ENCODE measurements at places on chromosomes 6 and 20.

DNA sequence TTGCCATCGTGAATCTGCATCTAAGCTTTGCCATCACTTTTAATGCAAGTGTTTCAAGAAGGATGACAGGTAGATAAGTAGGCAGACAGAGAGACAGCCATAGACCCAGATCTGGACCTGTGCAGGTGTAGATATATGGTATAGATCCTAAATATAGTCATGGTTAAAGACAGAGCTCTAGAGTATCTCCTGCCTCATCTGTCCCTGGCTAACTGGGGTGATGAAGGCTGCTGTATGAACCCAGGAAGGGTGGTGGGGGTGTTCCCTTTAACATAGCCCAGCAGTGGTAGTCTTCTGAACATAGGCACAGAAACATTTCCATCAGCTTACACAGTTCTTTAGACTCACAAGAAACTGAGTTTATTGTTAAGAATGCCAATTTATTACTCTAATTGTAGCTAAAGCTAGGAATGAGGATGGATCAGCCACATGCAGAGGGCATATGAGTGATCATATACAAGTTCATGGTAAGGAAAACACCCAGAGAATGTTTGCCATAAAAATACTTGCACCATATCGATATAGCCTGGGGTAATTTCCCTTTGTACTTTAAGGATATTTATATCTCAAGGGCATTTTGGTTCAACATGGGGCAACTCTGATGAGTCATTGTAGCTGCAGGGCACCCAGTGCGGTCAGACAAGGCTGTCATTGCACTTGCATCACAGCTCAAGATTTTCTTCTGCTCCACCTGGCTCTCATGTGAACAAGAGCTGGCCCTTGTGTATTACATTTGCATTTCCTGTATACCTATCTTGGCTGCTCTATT, 587.2 kb downstream of the EPM2A start:
- no peak for DNase-seq

GRCh38 chr6:112029045-112029822, 24.7 kb upstream of the CCN6 start:
- no peak for DNase-seq

- no peak for DNase-seq
Observed at GRCh38 chr20:44696315-44696714, 18.9 kb upstream of the CCN5 start.

GRCh38 chr6:45626087-45626891, 248.6 kb upstream of the SUPT3H start:
- no peak for DNase-seq

DNA sequence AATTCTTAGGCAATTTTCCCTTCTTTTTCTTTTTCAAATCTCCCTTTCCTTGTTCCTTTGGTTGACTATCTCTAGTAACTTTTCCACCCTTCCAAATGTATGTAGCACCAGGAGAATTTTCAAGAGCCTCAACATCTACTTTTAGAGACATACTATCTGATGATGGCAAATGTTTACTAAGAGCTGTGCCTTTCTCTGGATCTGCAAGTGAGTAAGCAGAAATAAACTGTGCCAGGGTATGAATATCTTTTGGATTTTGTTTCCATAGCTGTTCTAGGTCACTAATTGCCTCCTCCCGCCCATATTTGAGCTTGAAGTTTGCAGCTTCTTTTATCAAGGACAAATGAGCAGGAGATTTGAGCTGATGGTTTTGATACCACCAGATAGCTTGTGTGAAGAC, 69.5 kb downstream of the GTF2H5 start:
- DNase-seq: no peak

GRCh38 chr6:33419580-33420490, at the start of gene SYNGAP1:
SYNGAP1 (plus strand) TSS chr6:33420065; CDS start chr6:33420265, 200 bp downstream.
- no peak for DNase-seq

- no peak for DNase-seq
Observed at GRCh38 chr6:50698546-50698945, 14.8 kb upstream of the TFAP2D start.

GRCh38 chr6:42378125-42378524, 73.6 kb downstream of the TRERF1 start:
- DNase-seq: no peak

DNA sequence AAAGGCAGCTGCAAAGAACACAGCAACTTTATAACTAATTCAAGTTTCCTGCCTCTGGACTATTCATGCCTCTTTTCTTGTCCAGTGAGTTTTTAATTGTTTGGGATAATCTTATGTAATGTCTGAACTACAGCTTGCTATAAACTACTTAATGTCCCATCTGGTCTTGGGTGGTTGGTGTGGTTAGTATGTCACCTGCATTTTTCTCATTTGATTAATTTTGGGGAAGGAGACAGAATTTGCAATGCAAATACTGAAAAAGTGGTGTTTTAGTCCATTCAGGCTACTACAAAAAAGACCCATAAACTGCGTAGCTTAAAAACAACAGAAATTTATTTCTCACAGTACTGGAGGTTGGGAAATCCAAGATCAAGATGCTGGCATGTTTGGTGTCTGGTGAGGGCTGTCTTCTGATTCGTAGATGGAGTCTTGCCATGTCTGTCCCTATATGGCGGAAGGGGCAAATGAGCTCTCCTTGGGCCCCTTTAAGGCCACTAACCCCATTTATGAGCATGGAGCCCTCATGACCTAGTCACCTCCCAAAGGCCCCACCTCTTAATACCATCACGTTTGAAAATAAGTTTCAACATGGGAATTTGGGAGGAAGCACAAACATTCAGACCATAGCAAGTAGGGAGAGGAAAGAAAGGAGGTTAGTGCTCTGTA, 22.4 kb downstream of the RNF8 start:
- no peak for DNase-seq

DNA sequence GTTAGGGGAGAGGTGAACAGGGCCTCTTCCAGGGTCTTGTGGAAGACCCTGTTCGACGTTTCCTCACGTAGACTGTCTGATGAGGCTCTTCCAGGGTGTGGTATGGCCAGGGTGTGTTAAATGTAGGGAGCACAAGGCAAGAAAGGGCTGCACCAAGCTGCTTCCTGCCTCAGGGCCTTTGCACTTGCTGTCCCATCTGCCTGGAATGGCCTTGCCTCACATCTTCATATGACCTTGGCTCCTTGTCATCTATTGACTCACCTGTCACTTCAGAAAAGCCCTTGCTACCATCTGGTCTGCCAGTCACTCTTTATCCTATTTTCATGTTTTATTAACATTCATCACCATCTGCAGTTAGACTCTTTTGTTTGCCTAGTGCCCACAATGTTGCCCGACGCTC, 31.0 kb downstream of the E2F3 start:
- DNase-seq: no peak

- no peak for DNase-seq
Observed at GRCh38 chr6:29723666-29724588, 693 bp downstream of the HLA-F start.

GRCh38 chr20:56778765-56779195, 149.7 kb downstream of the TFAP2C start:
- no peak for DNase-seq

DNA sequence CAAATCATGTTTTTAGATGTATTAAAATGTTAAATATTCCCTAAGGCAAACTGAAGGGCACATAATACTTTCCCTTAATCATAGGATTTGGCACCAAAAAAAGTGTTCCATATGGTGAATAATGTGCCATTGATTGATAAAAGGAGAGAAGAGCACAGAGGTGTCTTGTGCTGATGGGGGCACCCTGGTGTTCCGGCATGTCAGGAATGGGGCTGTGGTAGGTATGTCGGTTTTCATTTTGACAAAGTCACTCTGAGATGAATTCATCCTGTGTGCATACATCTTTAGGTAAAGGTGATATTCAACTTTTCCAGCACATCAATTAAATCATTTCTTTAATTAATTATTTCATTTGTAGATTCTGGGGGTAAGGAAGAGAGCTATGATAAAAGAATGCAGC, 36.8 kb downstream of the CENPW start:
- no peak for DNase-seq

DNA sequence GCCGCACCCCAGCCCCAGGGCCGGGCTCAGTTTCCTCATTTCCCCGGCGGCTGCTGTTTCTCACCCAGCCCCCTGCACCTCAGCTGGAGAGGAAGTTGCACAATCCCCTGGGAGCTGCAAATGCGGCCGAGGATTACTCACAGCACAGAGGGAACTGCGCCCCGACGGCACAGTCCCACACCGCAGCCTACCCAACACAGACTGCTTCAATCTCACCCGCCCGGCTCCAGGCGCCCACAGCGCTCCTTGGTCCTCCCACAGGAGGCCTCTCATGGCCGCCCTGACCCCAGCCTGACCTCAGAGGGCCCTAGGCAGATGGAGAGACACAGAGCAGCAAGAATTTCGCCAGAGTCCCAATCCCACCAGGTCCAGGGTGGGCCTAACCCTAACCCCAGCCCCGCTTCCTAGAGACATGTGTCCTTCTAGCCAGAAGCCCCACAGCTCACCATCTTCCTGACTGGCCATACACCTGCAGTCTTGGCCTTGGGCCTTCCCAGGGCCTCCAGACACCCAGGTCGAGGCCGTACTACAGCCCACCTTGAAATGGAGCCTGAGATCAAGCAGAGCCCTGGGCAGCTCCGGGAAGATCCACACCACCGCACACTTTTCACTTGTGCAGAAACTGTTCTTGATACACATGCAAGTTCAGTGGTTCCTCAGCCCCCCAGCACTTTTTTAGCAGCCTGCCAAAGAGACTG, 11.7 kb downstream of the TFEB start:
- DNase-seq: peak; percentile 61

DNA sequence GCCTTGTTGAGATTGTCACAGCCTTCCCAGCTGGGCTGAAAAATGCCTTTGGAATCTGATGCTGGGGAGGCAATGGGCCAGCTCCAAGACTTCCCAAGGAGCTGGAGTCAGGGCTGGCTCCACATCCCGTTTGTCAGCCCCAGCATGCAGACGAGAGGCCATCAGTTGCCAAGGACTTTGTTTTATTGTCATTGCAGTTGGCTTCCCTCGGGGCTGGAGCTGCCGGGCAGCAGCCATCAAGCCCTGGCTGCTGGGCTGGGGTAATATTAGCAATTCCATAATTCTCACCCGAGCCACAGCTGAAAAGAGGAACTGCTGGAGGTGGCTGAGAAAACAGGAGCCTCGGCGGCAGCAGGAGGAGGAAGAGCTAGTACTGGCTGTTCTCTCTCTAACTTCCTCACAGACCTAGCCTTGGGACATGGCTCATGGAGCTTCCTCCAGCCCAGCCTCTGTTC, 182.5 kb downstream of the CDC5L start:
- DNase-seq: no peak

Data from esophagus squamous epithelium (tissue), 5 donors.